ENCODE measurements at places on chromosomes 4 and X. TPM values are rescaled to one million over a fixed set of nuclear protein-coding genes. Genes with fewer than 3 reads are reported as not detected.

- H3K4me3 ChIP-seq: no peak overlapping the region
- no peaks in the 10 kb centered on the region for H3K27me3 ChIP-seq
- H3K4me1 ChIP-seq: no peaks in the 10 kb centered on the region
- no peaks in the 10 kb centered on the region for H3K36me3 ChIP-seq
These were observed 39.4 kb downstream of the PDE5A start for GRCh38 chr4:119589165-119589564.

DNA sequence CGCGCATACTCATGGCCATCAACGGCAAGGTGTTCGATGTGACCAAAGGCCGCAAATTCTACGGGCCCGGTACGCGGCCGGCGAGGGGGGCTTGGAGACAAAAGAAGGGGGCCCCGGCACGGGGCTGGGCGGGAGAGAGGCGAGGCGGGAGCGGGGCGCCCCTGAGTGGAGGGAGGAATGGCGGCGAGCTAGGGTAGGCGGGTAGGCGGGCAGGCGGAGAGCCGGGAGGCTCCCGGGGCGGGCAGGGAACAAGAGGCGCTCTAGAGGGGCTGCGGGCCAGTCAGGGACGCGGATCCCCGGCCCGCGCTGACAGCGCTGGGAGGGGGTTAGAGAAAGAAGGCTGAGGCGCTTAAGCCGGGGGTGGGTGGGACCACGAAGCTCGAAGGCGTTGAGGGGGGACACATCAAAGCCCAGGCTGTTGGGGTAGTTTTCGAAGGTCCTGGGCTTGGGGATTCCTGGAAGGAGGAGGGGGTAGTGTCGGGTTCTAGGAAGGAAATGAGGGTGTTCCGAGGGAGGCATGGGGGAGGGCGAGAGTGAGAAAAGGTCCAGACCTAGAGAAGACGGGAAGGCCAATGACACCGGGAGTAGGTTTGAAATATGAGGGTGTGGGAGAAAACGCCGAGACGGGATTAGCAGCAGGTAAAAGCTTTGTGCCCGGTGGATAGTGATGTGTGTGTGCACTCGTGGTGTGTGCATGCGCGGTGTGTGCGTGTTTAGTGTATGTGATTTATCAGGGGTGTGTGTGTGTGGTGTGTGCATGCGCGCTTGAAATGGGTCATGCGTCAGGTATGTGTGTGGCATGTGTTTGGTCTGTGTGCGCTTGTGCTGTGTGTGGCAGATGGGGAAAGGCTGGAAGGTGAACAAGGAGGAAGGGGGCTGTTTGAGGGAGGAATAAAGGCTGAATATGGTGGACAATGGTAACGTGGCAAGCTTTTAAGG is 807 bp downstream of the PGRMC1 start:
- peak overlapping the region; percentile 83 for H3K4me3 ChIP-seq
- H3K36me3 ChIP-seq: no peaks in the 10 kb centered on the region
- peak overlapping the region; percentile 94 for H3K27ac ChIP-seq
- no peaks in the 10 kb centered on the region for H3K4me1 ChIP-seq

The SPARCL1 gene
- 45.4 TPM for total RNA-seq

GRCh38 chr4:31647786-31648185 is 927.6 kb downstream of the PCDH7 start:
- H3K27ac ChIP-seq: no peak overlapping the region
- H3K4me3 ChIP-seq: no peak overlapping the region
- no peaks in the 10 kb centered on the region for H3K4me1 ChIP-seq
- H3K36me3 ChIP-seq: no peaks in the 10 kb centered on the region
- DNase-seq: no peak
- H3K27me3 ChIP-seq: no peaks in the 10 kb centered on the region

The NUDT10 gene
- total RNA-seq: 5.3 TPM

All from hepatocyte (in vitro differentiated cells).